Nucleus accumbens (tissue), 56 donors: ENCODE measurements at places on chromosomes 2 and 18.

GRCh38 chr2:176095421-176095820, 2.9 kb downstream of the HOXD13 start:
- no peak for DNase-seq

DNA sequence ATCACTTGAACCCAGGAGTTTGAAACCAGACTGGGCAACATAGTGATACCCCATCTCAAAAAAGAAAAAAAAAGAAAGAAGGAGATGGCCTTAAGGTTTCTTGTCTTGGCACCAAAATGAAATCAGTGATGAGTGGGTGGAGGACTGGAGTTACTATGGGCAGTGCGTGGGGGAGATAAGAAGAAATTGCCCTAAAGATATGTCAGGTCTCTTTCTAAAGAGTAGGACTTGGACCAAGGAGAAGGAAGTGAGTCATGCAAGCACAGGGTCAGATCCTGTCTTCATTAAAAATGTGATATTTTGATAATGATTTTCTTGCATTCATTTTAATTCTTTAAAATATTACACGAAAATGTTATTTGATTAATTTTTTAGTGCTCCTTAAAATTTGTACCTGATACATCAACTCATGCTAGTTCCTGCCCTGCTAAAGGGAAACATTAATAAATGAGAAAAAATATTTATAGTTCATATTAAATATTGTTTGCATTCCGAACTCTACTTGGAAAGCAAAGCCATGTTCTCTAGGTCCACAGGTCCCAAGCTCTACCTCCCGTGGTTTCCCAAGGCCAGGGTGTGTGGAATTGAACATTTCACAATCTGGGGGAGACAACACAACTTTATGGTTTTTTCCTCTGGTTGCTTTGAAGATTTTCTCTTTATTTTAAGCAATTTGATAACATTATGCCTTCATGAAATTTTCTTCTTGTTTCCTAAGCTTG, 62.6 kb upstream of the CTLA4 start:
- no peak for DNase-seq

DNA sequence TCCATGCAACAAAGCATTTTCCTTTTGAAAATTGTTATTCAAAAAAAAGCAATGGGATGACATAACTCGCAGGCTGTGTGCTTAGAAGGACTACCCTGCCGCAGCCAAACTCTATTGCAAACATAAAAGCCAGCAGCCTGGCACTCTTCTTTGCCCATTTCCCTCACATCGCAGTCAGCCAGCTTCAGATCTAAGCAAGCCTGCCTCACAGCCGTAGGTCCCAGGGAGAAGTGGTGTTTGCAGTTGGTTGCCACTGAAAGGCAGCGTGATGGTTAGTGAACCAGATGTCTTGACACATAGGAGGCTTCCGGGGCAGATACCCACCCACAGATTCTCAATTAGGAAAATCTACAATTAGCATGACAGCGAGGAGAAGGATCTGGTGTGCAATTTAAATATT, 655.2 kb downstream of the RNF144A start:
- no peak for DNase-seq

- DNase-seq, result no peak
These were observed 40.7 kb downstream of the VIT start for GRCh38 chr2:36737131-36737750.

DNA sequence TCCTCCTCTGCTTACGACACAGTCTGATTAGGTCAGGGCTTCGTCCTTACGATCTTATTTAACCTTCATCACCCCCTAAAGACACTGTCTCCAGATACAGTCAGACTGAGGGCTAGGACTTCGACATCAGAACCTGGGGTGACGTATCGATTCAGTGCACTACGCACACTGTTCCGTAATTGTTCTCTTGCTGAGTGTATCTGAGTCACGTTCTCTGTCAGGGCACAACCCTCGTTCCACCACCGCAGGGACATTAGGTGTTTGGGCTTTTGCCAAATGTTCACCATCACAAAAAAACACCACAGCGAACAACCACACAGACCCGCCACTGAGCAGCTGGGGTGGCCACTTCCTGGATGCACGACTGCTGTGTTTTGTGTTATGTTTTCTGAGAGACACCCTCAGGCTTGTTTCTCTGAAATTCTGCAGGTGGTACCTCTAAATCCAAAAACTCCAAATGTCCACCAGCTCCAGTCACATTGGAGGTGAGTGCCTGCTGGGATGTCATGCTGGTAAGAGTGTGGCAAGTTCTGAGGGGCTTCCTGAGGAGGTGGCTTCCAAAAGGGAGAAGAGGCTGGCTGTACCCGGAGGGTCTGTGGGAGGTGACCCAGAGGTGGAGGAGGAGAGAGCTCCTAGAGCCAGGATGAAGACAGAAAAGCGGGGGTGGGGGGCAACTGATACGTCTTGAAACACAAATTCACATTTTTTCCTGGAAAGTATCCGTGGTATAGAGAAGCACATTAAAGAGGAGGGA, 66.6 kb downstream of the ADNP2 start:
- no peak for DNase-seq

DNA sequence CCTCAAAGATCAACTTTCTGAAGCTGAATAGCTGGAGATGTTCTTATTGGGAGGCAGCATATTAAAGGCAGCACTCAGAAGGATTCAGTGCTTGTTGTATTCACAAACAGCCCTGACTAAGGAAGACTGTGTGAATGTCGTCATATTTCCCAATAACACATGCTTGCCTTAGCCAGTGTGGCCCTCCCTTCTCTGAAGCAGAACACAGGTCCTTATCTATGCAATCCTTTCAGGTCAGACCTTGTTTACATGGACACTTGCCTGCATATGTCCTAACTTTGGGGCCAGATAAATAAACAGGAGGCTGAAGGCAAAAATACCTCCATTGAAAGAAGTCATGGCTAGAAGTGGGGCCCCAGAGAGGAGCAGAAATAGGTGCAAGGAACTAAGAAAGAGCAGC, 97.2 kb downstream of the SLC4A3 start:
- no peak for DNase-seq

GRCh38 chr2:10355471-10356438, 53.1 kb downstream of the HPCAL1 start:
- DNase-seq, result no peak

DNA sequence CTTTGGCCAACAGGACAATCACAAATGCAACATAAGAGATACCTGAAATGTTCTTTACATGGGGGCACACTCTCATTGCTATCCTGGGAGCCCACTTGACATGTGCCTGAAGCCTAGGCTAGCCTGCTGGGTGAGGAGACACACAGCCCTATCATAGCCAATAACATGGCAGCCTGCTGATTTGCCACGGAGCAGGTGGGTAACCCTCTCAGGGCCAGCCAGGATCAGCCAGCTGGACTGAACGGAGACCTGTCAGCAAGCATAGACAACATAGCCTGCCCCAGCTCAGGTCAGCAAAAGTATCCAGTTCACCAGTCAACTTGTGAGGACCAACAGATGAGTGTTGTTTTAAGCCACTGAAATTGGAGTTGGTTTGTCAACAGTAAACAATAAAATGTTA, 566.5 kb downstream of the DCDC2C start:
- DNase-seq, result no peak

GRCh38 chr2:224072541-224073188, 33.6 kb upstream of the SERPINE2 start:
- no peak for DNase-seq

- no peak for DNase-seq
These were observed 221.4 kb downstream of the CLIP4 start for GRCh38 chr2:29336341-29337241.

GRCh38 chr18:77124452-77124922, 8.1 kb downstream of the MBP start:
- no peak for DNase-seq

GRCh38 chr2:18845854-18846445, 256.6 kb upstream of the NT5C1B start:
- DNase-seq, result no peak

- no peak for DNase-seq
These were observed 17.6 kb upstream of the CASP8 start for GRCh38 chr2:201242571-201243277.
